ENCODE measurements at places on chromosomes 7 and 10. TPM values are rescaled to one million over a fixed set of nuclear protein-coding genes. Genes with fewer than 3 reads are reported as not detected.

PNLIPRP3 gene
- total RNA-seq, result 53.2 TPM

CYP3A4 gene
- not detected for total RNA-seq

CPN1 gene
- total RNA-seq, result not detected

PIK3CG gene
- not detected for total RNA-seq

TRPV5 gene
- total RNA-seq, result not detected

NKX2-3 gene
- not detected for total RNA-seq

AASS gene
- 12.4 TPM for total RNA-seq

WAC gene
- total RNA-seq, result 56.5 TPM

TRDMT1 gene
- total RNA-seq, result 1.4 TPM

VWA2 gene
- 1.8 TPM for total RNA-seq

AGBL3 gene
- total RNA-seq, result 1.8 TPM

TMEM213 gene
- total RNA-seq, result not detected

GCK gene
- total RNA-seq, result 0.53 TPM

NEBL gene
- total RNA-seq, result 18.7 TPM

CPSF4 gene
- total RNA-seq, result 48.3 TPM

CDHR3 gene
- total RNA-seq, result 0.51 TPM

ACSM6 gene
- not detected for total RNA-seq

SLC16A12 gene
- not detected for total RNA-seq

FAM237B gene
- not detected for total RNA-seq

LEP gene
- under 0.01 TPM for total RNA-seq

RAB11FIP2 gene
- total RNA-seq, result 12.6 TPM

NPM3 gene
- total RNA-seq, result 128 TPM

HOXA5 gene
- not detected for total RNA-seq

COBL gene
- 4.1 TPM for total RNA-seq

ELN gene
- total RNA-seq, result under 0.01 TPM

PNLIPRP1 gene
- not detected for total RNA-seq

NSUN6 gene
- total RNA-seq, result 10.8 TPM

VAX1 gene
- total RNA-seq, result not detected

DENND11 gene
- 19.2 TPM for total RNA-seq

CNPY1 gene
- not detected for total RNA-seq

TSPAN13 gene
- 32.6 TPM for total RNA-seq

INHBA gene
- total RNA-seq, result 5.0 TPM

All from bronchial epithelial cell (primary cell).